ENCODE measurements at places on chromosomes 13 and 19.
A peak's percentile ranks its signal among the peaks of the same experiment; 100 is the strongest.

DNA sequence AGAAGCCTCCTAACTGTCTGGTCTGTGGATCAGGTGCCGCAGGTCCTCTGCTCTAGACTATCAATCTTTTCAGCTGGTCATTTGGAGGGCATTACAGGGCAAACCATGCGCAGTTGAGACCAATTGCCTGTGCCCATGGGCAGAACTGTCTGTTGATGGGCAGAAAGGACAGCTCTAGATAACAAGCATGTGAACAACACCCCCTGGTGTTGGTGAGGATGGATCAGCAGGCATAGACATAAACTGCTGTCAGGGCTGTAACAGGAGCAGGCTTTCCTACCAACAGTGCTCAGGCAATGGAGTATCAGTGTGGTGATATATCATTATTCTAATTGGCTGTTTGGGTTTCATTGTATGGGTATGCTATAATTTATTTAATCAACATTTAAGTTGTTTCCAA is 104.7 kb upstream of the KL start:
- DNase-seq = peak; percentile 43

GRCh38 chr19:47228168-47228936 is 2.6 kb downstream of the BBC3 start:
- DNase-seq = peak; percentile 80

- no peak for DNase-seq
These were observed 427.1 kb downstream of the GPC5 start for GRCh38 chr13:91825516-91825915.

DNA sequence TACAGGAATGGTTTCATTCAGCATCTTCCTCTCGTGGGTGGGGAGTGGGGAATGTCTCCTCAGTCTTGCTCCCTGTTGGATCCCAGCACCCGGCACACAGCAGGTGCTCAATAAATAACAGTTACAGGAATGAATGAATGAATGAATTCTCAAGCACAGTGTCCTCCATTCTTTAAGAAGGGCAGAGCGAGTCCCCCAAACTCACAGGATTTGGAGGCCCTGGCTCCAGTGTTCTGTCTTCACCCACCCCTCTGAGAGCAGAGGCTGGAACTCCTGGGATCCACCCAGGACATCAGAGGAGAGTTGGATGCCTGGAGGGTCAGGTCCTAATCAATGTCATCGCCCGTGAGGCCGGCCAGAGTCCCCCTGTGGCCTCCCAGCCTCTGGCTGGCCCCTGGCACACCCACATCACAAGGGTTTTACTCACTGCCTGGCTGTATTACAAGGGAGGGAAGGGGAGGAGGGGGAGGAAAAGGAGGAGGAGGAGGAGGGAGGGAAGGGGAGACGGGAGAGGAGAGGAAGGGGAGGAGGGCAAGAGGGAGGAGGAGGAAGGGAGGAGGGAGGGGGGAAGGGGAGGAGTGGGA is 8.7 kb upstream of the CREB3L3 start:
- DNase-seq = no peak

- DNase-seq = no peak
These were observed 1.9 kb upstream of the NKPD1 start for GRCh38 chr19:45162608-45163143.

GRCh38 chr19:33554391-33554790 is 32.8 kb upstream of the PEPD start:
- no peak for DNase-seq
